ENCODE measurements at places on chromosomes 2 and 18. TPM values are rescaled to one million over a fixed set of nuclear protein-coding genes. Genes with fewer than 3 reads are reported as not detected.

The MDH1B gene
- total RNA-seq, result 2.8 TPM

DNA sequence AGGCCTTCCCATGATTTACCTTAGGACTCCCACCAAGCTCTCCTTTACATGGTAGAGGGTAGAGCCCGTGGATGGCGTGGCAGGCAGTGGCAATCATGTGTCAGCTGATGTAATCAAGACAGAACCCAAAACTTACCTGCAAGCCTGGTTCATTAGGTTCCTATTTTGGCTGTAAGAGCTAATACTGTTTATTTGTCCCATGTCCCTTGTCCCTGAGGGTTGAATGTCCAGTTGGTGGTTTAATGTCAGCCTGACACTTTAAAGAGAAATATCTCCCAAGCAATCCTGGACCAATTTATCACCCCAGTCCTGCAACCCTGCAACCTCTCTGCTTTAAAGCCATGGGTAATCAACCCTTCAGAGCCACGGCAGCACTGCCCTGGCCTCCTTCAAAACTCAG lies 6.0 kb upstream of the FABP1 start:
- no peaks in the 10 kb centered on the region for H3K27me3 ChIP-seq
- no peak overlapping the region for H3K27ac ChIP-seq
- no peak for DNase-seq
- no peaks in the 10 kb centered on the region for H3K4me1 ChIP-seq
- no peaks in the 10 kb centered on the region for H3K36me3 ChIP-seq

DNA sequence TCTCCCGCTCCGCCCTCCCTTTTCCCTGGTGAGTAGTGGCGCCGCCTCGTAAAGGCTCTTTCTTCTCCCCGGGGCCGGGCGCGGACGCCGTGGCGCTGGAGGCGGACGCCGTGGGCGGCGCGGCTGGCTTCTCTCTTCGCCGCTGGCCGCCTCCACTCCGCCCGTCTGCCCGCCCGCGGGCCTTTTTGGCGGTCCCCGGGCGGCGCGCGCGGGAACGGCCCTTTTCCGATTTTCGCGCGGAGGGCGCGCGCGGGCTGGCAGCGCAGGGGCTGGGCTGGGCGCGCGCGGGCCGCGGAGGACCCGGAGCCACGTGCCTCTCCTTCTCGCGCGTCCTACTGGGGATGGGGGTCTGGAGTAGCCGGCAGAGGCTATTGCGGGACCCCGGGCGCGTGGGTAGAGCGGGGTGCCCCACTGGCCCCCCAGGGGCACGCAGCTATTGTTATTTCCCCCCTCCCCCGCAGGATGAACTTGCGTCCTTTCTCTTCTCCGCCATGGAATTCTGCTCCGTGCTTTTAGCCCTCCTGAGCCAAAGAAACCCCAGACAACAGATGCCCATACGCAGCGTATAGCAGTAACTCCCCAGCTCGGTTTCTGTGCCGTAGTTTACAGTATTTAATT lies 472 bp downstream of the SLC20A1 start:
- H3K4me1 ChIP-seq, result peaks cover 35% of the 10 kb centered on the region
- peaks cover 37% of the 10 kb centered on the region for H3K36me3 ChIP-seq
- peak overlapping the region; percentile 72 for H3K27ac ChIP-seq
- H3K27me3 ChIP-seq, result no peaks in the 10 kb centered on the region

GRCh38 chr2:239461291-239462190 lies 60.7 kb upstream of the HDAC4 start:
- no peak for DNase-seq
- H3K4me1 ChIP-seq, result no peaks in the 10 kb centered on the region
- H3K27me3 ChIP-seq, result no peaks in the 10 kb centered on the region
- H3K4me3 ChIP-seq, result no peak overlapping the region
- H3K27ac ChIP-seq, result no peak overlapping the region

- H3K4me3 ChIP-seq, result no peak overlapping the region
- H3K36me3 ChIP-seq, result no peaks in the 10 kb centered on the region
- 0 out of 2 replicates have a peak, but pooled peaks cover 1% of the 10 kb centered on the region for H3K4me1 ChIP-seq
- no peak overlapping the region for H3K27ac ChIP-seq
Observed at GRCh38 chr2:191856111-191856876, 9.4 kb upstream of the CAVIN2 start.

- H3K4me1 ChIP-seq, result peaks cover 25% of the 10 kb centered on the region
- no peaks in the 10 kb centered on the region for H3K27me3 ChIP-seq
- no peak for DNase-seq
- H3K4me3 ChIP-seq, result no peak overlapping the region
- no peaks in the 10 kb centered on the region for H3K36me3 ChIP-seq
Observed at GRCh38 chr2:196279541-196279940, 108.2 kb upstream of the STK17B start.

DNA sequence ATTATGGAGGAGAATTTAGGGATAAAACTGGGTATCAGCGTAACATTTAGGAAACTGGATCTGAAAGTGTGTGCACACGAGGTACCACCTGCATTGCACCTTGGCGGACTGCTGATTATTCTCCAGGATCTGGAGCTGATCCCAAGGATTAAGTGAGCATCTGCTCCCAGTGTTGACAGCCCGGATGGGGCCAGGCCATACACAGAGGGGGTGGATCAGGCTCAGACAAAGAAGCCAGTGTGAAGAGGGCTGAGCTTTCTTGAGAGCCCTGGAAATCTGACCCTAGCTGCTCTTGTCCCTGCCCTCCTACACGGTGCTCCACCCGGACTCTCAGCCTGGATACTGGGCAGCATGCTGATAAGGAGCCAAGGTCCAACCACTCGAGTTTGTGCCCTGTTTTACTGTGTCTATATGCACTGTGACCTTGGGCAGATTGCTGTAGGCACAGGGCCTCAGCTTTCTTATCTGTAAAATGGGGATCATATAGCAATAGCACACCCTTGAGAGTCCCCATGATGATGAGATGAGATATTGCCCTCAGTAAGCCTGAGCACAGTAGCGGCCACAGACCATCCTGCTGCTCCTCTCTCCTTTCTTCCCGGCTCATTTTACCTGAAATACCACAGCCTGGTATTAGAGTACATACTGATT lies 396.8 kb upstream of the CELF4 start:
- H3K36me3 ChIP-seq, result no peaks in the 10 kb centered on the region
- no peaks in the 10 kb centered on the region for H3K27me3 ChIP-seq
- no peaks in the 10 kb centered on the region for H3K4me1 ChIP-seq
- H3K27ac ChIP-seq, result no peak overlapping the region
- no peak for DNase-seq

The YES1 gene
- total RNA-seq, result not detected

- H3K27me3 ChIP-seq, result no peaks in the 10 kb centered on the region
- H3K27ac ChIP-seq, result peak overlapping the region; percentile 67
- DNase-seq, result no peak
Observed at GRCh38 chr2:121562269-121563176, 31.8 kb downstream of the RNU4ATAC start.
